Mesenchymal stem cell (in vitro differentiated cells and primary cell): ENCODE measurements at places on chromosomes 3 and 15.

- no peaks in the 10 kb centered on the region for H3K27me3 ChIP-seq
- no peak overlapping the region for H3K4me3 ChIP-seq
- no peaks in the 10 kb centered on the region for H3K36me3 ChIP-seq
- H3K4me1 ChIP-seq, result no peaks in the 10 kb centered on the region
- H3K27ac ChIP-seq, result no peak overlapping the region
These were observed 201.7 kb upstream of the BCL6 start for GRCh38 chr3:187946981-187947380.

GRCh38 chr3:67685499-67685898, 31.1 kb upstream of the SUCLG2 start:
- no peak for DNase-seq
- H3K27ac ChIP-seq, result no peak overlapping the region
- H3K27me3 ChIP-seq, result no peaks in the 10 kb centered on the region
- peak overlapping the region; percentile 7 for H3K4me3 ChIP-seq
- H3K36me3 ChIP-seq, result no peaks in the 10 kb centered on the region

DNA sequence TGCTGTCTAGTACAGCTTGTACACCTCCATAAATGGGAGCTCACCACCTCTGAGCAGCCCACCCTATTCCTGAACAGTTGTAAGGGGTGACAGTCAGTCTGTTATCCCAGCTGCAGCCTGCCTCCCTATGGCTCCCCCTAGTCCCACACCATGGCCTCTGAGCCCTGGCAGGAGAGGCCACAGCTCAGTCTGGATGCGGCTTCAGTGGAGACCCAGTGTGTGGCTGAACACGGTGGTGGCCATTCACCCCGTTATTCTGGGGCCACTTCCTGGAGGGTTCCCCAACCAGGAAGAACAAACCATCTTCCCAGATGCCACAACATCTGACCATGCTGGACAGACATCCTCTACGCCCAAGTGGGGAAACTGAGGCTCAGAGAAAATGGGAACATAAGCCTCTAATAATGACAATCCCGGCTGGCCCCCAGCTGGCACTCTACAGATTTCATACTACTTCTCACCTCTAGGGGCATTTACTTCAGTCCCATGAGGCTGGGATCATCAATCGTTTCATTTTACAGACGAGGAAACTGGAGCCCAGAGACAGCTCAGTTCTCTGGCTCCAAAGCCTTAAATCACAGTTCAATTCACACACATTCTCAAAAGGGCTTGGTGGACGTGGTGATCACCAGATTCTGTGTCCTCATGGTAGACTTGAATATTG, 9.2 kb upstream of the GRIP2 start:
- H3K36me3 ChIP-seq, result no peaks in the 10 kb centered on the region
- H3K27ac ChIP-seq, result no peak overlapping the region
- no peak overlapping the region for H3K4me3 ChIP-seq

DNA sequence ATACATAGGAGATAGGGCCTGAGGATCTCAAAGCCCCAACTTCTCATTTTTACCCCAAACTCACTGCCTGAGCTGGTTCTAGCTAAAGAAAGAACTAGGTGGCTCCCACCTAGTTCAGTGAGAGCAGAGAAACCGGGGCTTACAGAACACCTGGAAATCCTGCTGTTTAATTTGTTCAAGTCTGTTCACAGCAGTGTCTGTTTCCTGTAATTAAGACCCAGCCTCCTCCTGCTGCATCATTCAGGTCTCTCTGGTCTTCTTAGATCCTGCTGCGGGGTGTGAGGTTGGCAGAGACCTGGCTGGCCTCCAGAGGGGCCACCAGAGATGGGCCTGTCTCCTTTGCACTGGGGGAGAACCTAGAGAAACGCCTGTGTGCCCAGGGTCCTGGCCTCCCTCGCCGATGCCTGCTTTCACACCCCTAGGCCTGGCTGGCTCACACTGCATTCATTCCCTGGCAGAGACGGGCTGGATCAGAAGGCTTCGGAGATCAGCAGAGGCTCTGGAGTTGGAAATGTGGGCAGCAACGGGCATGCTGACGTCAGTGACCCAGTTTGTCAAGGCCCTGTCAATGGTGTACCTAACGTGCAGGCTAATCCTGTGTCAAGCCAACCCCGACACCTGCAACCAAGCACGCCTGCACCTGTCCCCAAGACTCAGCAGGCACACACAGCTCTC, 4.9 kb upstream of the CHRNA3 start:
- peaks cover 64% of the 10 kb centered on the region for H3K27me3 ChIP-seq
- H3K36me3 ChIP-seq, result no peaks in the 10 kb centered on the region
- DNase-seq, result no peak
- peaks cover 4% of the 10 kb centered on the region for H3K4me1 ChIP-seq

GRCh38 chr3:12148183-12148940, 10.3 kb downstream of the TIMP4 start:
- H3K27me3 ChIP-seq, result no peaks in the 10 kb centered on the region
- no peak overlapping the region for H3K4me3 ChIP-seq
- DNase-seq, result no peak
- no peaks in the 10 kb centered on the region for H3K4me1 ChIP-seq
- H3K27ac ChIP-seq, result no peak overlapping the region

GRCh38 chr3:141384157-141384556, 15.9 kb downstream of the ZBTB38 start:
- H3K36me3 ChIP-seq, result peaks cover 7% of the 10 kb centered on the region
- peak overlapping the region; percentile 75 for H3K4me3 ChIP-seq
- DNase-seq, result peak; percentile 36
- no peak overlapping the region for H3K27ac ChIP-seq

- H3K27me3 ChIP-seq, result peaks cover 13% of the 10 kb centered on the region
- no peak overlapping the region for H3K4me3 ChIP-seq
- H3K27ac ChIP-seq, result no peak overlapping the region
- no peaks in the 10 kb centered on the region for H3K4me1 ChIP-seq
- DNase-seq, result no peak
- H3K36me3 ChIP-seq, result no peaks in the 10 kb centered on the region
These were observed 127.6 kb downstream of the RYR3 start for GRCh38 chr15:33438396-33438795.

GRCh38 chr3:109050591-109051167, 67.3 kb downstream of the MORC1 start:
- peak; percentile 29 for DNase-seq
- H3K27me3 ChIP-seq, result no peaks in the 10 kb centered on the region
- no peaks in the 10 kb centered on the region for H3K4me1 ChIP-seq
- H3K4me3 ChIP-seq, result no peak overlapping the region

GRCh38 chr15:40354408-40355171, 3.4 kb upstream of the DISP2 start:
- H3K27me3 ChIP-seq, result peaks cover 23% of the 10 kb centered on the region
- DNase-seq, result peak; percentile 48
